ENCODE measurements at places on chromosomes 11 and 22.

DNA sequence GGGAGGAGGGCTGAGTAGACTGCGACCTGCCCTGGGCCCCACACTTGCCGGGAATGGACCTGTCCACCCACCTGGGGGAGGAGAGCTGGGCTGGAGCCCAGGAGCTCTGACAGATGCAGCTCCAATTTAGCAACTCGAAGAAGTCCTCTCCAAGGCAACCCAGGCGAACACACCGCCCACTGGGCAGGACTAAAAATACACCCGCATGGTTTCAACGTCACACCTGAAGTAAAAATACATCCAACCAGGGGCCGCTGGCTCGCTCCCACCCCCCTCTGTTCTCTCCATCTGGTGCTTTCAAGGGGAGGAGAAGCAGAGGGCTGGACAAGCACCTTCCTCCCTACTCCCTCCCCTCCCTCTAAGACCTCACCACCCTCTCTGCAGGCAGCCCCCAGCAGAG is 119.9 kb downstream of the FEZ1 start:
- DNase-seq = no peak

DNA sequence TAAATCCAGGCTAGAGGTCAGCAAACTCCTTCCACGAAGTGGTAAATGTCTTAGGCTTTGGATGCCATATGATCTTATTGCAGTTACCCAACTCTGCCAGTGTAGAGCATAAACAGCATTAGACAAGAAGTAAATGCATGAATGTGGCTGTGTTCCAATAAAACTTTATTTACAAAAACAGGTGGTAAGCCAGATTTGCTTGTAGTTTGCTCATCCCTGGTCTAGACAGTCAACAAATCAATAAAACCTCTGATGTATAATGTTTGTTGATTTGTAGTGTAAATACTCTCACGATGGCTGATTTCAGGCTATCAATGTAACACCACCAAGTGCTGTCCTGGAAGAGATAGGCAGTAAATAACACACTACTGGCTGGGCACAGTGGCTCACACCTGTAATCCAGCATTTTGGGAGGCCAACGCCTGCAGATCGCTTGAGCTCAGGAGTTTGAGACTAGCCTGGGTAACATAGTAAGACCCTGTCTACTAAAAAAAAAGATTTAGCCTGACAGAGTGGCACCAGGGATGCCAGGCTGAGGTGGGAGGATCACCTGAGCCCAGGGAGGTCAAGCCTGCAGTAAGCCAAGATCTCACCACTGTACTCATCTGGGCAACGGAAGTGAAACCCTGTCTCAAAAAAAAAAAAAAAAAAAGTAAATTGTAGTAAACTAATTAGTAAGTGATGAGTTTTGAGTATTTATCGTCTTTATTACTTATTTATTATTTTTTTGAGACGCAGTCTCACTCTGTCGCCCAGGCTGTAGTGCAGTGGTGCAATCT is 6.9 kb upstream of the CATSPER1 start:
- no peak for DNase-seq

- no peak for DNase-seq
Measured at GRCh38 chr11:66686100-66686785, 8.6 kb upstream of the RBM4B start.

DNA sequence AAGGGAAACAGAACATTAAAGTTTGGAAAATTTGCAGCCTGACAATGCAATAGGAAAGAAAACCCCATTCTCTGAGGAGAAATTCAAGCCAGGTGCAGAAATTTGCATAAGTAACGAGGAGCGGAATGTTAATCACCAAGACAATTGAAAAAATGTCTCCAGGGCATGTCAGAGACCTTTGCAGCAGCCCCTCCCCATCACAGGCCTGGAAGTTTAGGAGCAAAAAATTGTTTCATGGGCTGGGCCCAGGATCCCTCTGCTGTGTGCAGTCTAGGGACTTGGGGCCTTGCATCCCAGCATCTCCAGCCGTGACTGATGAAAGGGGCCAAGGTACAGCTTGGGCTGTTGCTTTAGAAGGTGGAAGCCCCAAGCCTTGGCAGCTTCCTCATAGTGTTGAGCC is 780.2 kb downstream of the LRRC4C start:
- no peak for DNase-seq

DNA sequence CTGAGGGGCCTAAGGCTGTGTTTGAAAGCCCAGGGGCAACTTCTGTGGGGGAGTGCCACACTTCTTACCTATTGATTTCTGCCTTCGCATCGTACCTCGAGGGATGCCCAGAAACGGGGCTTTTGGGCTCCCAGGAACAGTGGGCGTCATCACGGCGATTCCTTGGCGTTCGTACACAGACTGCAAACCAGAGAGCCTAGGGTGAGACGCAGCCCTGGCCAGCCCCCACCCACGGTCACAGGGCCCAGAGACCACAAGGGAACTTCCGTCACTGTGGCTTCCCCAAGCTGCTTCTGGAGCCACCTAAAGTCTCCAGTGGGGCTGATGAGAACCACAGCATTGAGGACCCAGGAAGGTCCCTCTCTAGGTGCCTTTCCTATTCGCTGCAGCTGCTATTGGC is 91.9 kb downstream of the CTTN start:
- no peak for DNase-seq

Data from fibroblast of skin of abdomen (primary cell).